Naive B cell (primary cell): ENCODE measurements at places on chromosomes 11 and 22.

DNA sequence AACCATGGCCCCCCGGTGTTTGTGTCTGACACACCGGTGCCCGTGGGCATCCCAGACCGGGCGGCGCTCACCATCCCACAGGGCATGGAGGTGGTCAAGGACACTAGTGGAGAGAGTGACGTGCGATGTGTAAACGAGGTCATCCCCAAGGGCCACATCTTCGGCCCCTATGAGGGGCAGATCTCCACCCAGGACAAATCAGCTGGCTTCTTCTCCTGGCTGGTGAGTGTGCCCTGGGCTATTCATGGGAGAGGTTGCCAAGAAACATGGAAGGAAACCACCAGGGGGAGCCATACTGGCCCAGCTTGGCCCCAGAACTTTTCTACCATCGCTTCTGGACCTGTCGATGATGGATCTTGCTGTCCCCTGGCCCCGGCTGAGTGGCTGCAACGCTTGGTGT, 36.5 kb downstream of the PRDM11 start:
- no peak for DNase-seq

DNA sequence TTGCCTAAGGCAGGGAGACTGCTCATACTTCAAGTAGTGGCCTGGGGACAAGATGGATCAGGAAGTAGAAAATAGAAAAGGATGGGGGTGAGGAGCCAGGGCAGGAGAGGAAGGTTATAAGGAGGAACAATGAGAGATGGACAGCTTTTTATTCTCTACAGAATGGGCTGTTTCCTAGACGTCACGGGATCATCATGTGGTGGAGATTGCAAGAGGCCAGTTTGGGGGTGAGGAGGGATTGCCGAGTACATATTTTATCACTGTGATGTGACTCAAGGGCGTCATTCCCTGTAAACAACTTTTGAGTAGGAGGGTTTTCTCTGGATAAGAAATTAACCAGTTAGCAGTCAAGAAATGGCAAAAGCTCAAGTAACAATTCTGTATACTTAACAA, 406.3 kb downstream of the ETS1 start:
- no peak for DNase-seq

GRCh38 chr11:130902380-130902779, 13.9 kb downstream of the SNX19 start:
- no peak for DNase-seq

GRCh38 chr11:81647374-81647773, 1086.3 kb downstream of the FAM181B start:
- DNase-seq = no peak
